Upper lobe of right lung (tissue), 1 donor: ENCODE measurements at places on chromosomes 1 and 21. TPM values are rescaled to one million over a fixed set of nuclear protein-coding genes. Genes with fewer than 3 reads are reported as not detected.
A peak's percentile ranks its signal among the peaks of the same experiment; 100 is the strongest.

DNA sequence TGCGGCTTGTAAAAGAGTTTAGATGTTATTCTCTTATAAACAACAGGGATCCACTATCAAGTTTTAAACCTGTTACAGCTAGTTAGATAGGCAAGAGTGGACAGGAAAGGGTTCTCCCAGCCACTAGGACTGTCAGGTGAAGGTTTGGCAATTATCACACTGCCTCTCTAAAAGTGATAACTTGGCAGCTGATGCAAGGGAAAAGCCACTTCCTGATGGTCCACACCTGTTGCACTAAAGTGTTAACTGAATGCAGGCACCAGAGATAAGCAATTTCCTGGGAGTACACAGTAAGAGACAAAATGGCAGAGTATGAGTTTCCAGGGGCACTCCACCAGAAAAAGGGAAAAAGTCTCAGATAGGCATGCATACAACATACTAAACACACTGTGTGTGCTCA lies 99.4 kb downstream of the VAV3 start:
- no peak overlapping the region for H3K4me3 ChIP-seq
- no peak for DNase-seq
- H3K4me1 ChIP-seq, result no peaks in the 10 kb centered on the region
- no peaks in the 10 kb centered on the region for H3K36me3 ChIP-seq

DNA sequence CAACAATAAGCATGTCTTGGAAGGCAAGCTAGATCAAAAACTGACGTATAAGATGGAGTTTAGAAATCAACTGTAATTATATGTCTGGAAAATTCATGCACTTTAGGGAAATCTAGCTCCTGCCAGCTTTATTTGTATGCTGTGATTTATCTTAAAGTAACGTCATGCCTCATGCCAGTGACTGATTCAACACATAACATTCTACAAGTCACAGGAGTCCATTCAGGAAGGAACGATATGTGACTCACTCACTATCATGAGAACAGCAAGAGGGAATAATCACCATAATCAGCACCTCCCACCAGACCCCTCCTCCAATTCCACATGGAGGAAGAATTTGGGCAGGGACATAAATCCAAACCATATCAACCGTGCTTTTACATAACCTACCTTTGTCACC lies 682.4 kb upstream of the ADAMTS5 start:
- no peaks in the 10 kb centered on the region for H3K27me3 ChIP-seq
- no peak for DNase-seq
- H3K36me3 ChIP-seq, result no peaks in the 10 kb centered on the region
- H3K4me1 ChIP-seq, result no peaks in the 10 kb centered on the region
- no peak overlapping the region for H3K27ac ChIP-seq

IQCC gene
- total RNA-seq, result 1.2 TPM

GRCh38 chr1:164783778-164784555 lies 225.0 kb downstream of the PBX1 start:
- H3K27ac ChIP-seq, result no peak overlapping the region
- H3K36me3 ChIP-seq, result no peaks in the 10 kb centered on the region
- no peak overlapping the region for H3K4me3 ChIP-seq
- H3K4me1 ChIP-seq, result peaks cover 37% of the 10 kb centered on the region
- DNase-seq, result no peak
- no peaks in the 10 kb centered on the region for H3K27me3 ChIP-seq

GRCh38 chr1:159229260-159229885 lies 24.7 kb downstream of the ACKR1 start:
- no peak for DNase-seq
- no peak overlapping the region for H3K4me3 ChIP-seq
- H3K4me1 ChIP-seq, result no peaks in the 10 kb centered on the region
- no peaks in the 10 kb centered on the region for H3K36me3 ChIP-seq
- H3K27me3 ChIP-seq, result no peaks in the 10 kb centered on the region
- H3K27ac ChIP-seq, result no peak overlapping the region

PLA2G2D gene
- not detected for total RNA-seq

ZNHIT6 gene
- 12.9 TPM for total RNA-seq

TNFSF4 gene
- total RNA-seq, result 0.72 TPM

ALPL gene
- total RNA-seq, result 164 TPM

DNA sequence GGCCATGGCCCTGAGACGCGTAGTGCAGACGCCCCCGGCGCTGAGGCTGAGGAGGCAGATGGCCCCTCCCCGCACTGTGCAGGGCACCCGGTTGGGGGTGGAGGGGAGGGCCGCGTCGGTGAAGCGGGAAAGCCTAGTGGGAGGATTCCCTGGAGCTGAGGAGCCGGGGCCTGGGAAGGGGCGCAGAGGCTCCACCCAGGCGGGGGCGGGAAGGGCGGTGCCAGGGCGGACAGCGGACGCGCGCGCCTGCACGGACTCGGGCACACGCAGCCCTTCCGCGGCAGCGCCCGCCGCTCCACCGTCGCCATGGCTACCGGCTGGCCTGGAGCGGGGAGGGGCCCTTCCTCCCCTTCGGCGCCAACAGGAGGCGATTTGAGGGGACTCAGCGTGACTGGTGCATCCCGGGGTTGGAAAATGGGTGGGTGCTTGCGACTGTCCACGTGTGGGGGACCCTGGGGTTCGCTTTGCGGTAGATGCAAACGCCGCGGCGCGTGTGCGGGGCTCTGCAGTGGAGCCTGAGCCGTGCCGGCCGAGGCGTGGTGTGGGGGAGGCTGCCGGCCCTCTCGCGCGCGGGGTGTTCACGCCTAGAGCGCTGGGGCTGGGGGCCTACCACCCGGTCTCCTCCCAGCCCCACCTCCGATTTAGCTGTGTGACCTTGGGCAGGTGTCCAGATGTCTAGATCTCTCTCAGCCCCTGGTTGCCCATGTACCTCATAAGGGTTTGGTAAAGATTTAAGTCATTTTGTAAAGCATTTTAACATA lies 35.1 kb downstream of the PTPRF start:
- DNase-seq, result peak; percentile 75
- no peak overlapping the region for H3K27ac ChIP-seq
- H3K36me3 ChIP-seq, result no peaks in the 10 kb centered on the region
- H3K4me1 ChIP-seq, result peaks cover 9% of the 10 kb centered on the region

DNA sequence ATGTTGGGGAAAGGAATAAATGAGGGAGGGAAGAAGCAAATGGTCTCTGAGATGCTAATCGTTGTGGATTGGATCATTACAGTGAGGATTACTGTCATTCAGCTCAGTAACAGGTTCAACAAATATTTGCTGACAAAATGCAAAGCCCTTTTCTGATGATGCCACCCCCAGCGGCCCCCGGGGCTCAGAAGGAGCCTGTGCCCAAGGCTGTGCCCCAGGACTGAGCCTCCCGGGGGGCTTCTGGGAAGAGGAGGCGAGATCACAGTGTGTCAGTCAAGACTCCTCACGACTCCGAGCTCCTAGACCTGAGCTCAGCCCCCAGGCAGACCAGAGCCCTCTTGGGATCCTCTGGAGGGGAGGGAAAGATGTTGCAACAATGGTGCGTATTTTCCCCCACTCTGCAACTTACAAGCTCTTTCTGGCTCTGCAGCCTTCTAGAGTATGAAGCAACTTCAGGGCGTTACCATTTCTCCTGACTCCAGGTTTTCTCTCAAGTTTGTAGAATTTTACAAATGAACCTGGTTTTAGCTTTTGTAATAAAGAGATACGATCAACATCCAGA lies 20.8 kb downstream of the EPHA8 start:
- peaks cover 4% of the 10 kb centered on the region for H3K4me1 ChIP-seq
- H3K27me3 ChIP-seq, result peaks cover 4% of the 10 kb centered on the region
- no peak for DNase-seq
- H3K4me3 ChIP-seq, result no peak overlapping the region
- H3K27ac ChIP-seq, result no peak overlapping the region
- H3K36me3 ChIP-seq, result no peaks in the 10 kb centered on the region

A3GALT2 gene
- not detected for total RNA-seq

- H3K27ac ChIP-seq, result no peak overlapping the region
- peaks cover 22% of the 10 kb centered on the region for H3K36me3 ChIP-seq
- no peaks in the 10 kb centered on the region for H3K27me3 ChIP-seq
- peak; percentile 80 for DNase-seq
- peak overlapping the region; percentile 88 for H3K4me3 ChIP-seq
Observed at GRCh38 chr21:42515708-42516502, 2.3 kb downstream of the SLC37A1 start.

DNA sequence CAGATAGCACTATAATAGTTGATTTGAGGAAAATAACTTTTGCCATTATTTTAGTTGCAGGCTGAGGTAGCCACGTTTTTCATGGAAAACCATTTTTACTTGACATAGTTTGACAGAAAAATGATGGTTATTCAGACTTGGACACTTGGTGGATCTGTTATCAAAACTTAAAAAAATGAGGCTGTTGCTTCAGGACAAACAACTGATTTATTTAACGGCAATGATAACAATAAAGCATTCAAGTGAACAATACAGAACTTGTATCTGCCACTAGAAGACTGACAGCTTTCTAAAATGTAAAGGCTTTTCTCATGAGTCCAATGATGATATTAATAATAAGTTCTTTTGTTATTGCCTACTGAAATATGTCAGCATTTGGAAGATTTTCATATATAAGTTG lies 322.9 kb downstream of the BRINP3 start:
- DNase-seq, result no peak
- H3K36me3 ChIP-seq, result no peaks in the 10 kb centered on the region
- H3K27ac ChIP-seq, result no peak overlapping the region
- no peaks in the 10 kb centered on the region for H3K27me3 ChIP-seq

- peaks cover 5% of the 10 kb centered on the region for H3K4me1 ChIP-seq
- DNase-seq, result no peak
- peaks cover 36% of the 10 kb centered on the region for H3K36me3 ChIP-seq
- no peak overlapping the region for H3K4me3 ChIP-seq
- no peak overlapping the region for H3K27ac ChIP-seq
Observed at GRCh38 chr1:109632671-109633346, 13.2 kb downstream of the AMPD2 start.

GRCh38 chr1:60255565-60255964 lies 182.0 kb upstream of the C1orf87 start:
- no peak overlapping the region for H3K27ac ChIP-seq
- H3K27me3 ChIP-seq, result no peaks in the 10 kb centered on the region
- H3K4me3 ChIP-seq, result no peak overlapping the region
- no peaks in the 10 kb centered on the region for H3K4me1 ChIP-seq
- no peak for DNase-seq

GRCh38 chr1:86825319-86825718 lies 88.6 kb downstream of the SELENOF start:
- no peak for DNase-seq
- H3K27ac ChIP-seq, result no peak overlapping the region
- no peaks in the 10 kb centered on the region for H3K4me1 ChIP-seq
- H3K27me3 ChIP-seq, result no peaks in the 10 kb centered on the region
- no peaks in the 10 kb centered on the region for H3K36me3 ChIP-seq

DNA sequence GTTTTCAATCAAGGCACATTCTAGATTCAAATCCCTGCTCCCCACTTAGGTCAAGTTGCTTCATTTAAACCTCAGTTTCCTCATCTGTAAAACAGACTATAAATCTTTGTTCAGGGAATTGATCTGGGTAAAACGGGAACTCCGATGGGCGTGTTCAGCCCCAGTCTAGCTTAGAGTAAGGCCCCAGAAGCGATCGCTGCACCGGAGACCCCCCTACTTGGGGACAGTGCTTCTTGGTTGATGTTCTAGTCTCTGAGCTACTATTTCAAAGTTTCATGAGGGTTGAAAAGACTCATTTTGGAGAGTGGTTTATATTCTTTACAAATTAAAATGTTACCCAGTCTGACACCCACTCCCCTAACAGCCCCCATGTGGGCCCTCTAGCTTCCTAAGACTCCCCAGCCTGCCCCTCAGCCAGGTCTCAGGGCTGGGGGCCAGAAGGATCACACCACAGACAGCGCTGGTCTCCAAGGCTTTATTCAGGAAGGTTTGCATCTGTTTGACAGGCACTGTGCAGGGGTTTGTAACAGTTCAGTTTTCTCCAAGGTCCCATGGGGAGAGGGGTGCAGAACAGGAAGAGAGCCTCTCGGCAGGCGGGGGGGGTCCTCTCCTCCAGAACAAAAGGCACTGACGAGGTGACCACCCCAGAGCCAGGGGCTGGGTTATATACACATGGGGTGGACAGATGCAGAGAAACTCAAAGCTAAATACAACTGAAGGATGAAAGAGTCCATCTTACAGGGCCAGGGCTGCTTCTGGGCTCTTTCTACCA lies 82.9 kb downstream of the STUM start:
- peak; percentile 44 for DNase-seq
- peaks cover 16% of the 10 kb centered on the region for H3K4me1 ChIP-seq
- H3K4me3 ChIP-seq, result no peak overlapping the region
- H3K27ac ChIP-seq, result no peak overlapping the region
- no peaks in the 10 kb centered on the region for H3K27me3 ChIP-seq

DNA sequence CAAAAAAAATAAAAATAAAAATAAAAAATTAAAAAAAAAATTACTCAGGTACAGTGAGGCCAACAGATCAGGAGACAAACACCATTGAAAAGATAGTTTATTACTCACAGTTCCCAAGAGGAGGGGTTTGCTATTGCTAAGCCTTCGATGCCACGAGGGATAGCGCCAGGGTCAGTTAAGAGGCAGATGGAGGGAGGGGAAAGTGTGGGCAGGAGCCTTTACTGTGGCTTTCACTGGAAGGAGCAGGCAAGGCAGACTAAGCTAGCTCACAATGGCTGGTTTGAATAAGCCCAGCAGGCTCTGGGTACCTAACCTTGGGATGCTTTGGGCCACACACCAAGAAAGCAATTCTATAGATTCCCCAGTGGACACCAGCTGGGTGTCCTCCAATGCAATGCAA lies 12.7 kb upstream of the RNF187 start:
- peaks cover 4% of the 10 kb centered on the region for H3K4me1 ChIP-seq
- H3K36me3 ChIP-seq, result no peaks in the 10 kb centered on the region
- H3K27me3 ChIP-seq, result peaks cover 28% of the 10 kb centered on the region

GRCh38 chr1:230219174-230220067 lies 152.4 kb downstream of the GALNT2 start:
- no peak overlapping the region for H3K4me3 ChIP-seq
- H3K27ac ChIP-seq, result no peak overlapping the region
- no peaks in the 10 kb centered on the region for H3K36me3 ChIP-seq
- no peak for DNase-seq
- peaks cover 24% of the 10 kb centered on the region for H3K4me1 ChIP-seq

WNT9A gene
- 10.2 TPM for total RNA-seq

AHCTF1 gene
- 28.8 TPM for total RNA-seq

IGSF8 gene
- 37.5 TPM for total RNA-seq

OR2T27 gene
- total RNA-seq, result not detected
